ENCODE measurements at places on chromosomes 7 and 10.

DNA sequence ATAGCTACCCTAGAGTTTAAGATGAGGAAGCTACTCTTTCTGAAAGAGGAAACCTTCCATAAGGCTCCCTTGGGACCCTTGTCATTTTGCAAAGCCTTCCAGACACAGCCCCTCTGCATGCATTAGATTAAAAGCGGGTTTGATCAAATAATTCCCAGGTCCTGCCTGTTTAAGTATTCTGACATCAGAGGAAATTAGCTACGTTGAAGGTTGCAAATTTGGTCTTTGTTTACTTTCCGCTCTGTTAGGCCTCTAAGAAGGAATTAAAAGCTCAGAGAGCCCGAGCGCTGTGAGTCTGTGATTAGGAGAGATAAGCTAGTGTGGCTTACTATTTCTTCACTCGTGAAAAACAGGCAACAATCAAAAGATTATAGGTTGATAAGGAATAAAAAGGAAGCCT, 1.4 kb upstream of the THSD7A start:
- no peak for DNase-seq

GRCh38 chr7:41628901-41629300, 74.0 kb downstream of the INHBA start:
- DNase-seq: no peak

DNA sequence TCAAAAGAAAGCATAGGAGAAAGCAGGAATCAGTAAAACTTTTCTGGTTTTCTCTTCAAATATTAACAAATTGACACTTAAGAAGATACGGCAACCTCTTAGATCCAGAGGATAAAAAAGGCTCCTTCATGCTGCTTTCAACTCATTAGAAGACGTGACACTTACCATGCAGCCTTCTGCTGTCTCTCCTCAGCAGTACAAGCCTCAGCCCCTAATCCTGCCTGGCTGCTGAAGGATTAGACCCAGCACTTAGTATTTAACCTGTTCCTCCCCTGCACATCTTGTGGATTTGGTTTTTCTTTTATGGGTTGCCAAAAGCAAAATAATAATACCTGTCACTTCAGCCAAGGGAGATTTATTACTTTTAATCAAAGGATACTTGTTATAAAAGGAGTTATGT, 108.4 kb downstream of the LYZL1 start:
- DNase-seq: no peak

DNA sequence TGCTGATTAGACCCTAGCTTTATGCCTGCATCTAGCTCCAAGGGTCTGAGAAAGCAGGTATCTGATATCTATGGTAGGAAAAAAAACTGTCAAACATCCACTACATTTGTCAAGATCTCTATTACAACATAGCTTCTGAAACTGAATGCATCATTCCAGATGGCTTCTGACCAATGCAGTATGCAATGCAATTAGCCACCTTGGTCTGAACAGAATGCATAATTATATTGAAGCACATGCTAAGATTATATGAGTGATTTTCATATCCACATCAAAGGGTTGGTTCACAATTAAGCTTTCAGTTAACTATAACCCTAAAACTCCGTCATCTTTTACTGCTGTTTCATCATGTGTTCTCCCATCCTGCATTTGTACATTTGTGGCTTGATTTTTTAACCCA, 271.4 kb downstream of the POLR1F start:
- no peak for DNase-seq

DNA sequence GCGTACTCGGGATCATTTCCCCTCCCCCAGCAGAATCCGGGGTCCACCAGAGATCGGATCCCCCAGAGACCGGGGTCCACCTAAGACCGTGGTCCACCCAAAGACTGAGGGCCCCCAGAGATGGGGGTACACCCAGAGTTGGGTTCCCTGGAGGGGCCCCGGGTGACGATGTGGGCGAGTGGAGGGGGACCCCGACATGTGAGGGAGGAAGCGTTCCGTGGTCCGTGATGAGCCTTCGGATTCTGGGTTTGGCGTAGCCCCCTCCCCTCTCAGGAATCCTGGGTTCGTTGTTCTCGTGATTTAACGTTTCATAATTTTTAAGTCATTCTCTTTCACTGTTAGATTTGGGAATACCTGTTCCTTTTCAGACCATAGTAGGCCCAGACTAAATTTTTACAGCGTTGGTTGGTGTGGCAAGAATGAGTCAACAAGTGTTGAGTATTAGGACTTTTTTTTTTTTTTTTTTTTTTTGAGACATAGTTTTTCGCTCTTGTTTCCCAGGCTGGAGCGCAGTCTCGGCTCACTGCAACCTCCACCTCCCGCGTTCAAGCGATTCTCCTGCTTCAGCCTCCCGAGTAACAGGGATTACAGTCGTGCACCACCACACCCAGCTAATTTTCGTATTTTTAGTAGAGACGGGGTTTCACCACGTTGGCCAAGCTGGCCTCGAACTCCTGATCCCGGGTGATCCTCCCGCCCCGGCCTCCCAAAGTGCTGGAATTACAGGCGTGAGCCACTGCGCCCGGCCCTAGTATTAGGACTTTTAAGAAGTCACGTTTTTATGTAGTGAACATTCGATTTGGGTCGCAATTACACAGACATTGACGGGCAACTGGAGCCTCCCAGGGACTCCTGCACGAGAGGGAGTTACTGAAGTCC, 672 bp downstream of the GTPBP4 start:
- DNase-seq: no peak

Data from NCI-H460 (cell line).